Mesothelial cell of epicardium (in vitro differentiated cells): ENCODE measurements at places on chromosomes 3 and 15. TPM values are rescaled to one million over a fixed set of nuclear protein-coding genes. Genes with fewer than 3 reads are reported as not detected.
A peak's percentile ranks its signal among the peaks of the same experiment; 100 is the strongest.

GRCh38 chr3:160473221-160473620 lies 23.6 kb upstream of the TRIM59 start:
- no peak overlapping the region for H3K4me3 ChIP-seq
- peaks cover 8% of the 10 kb centered on the region for H3K4me1 ChIP-seq
- H3K36me3 ChIP-seq = peaks cover 5% of the 10 kb centered on the region
- H3K27ac ChIP-seq = no peak overlapping the region
- no peak for DNase-seq
- no peaks in the 10 kb centered on the region for H3K27me3 ChIP-seq

GRCh38 chr3:163476179-163476578 lies 1602.1 kb downstream of the SI start:
- no peaks in the 10 kb centered on the region for H3K4me1 ChIP-seq
- no peaks in the 10 kb centered on the region for H3K27me3 ChIP-seq
- DNase-seq = no peak

DNA sequence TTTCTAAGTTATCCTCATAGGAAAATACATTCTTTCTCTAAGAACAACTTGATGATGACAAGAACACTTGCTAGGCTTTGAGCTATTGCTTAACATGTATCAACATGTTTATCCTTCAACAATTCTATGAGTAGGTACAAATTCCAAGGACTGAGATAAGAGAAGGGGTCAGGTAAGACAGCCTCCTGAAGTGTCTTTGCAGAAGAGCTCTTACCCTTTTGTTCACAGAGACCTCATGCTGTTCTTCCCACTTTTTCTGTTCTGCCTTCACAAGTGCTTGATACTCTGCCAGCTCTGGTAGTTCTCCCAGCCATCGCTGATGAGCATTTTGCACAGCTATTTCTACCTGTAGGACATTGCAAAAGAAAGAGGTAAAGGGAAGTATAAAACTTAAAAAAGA lies 50.9 kb downstream of the CEP152 start:
- no peaks in the 10 kb centered on the region for H3K27me3 ChIP-seq
- H3K4me3 ChIP-seq = no peak overlapping the region

- H3K36me3 ChIP-seq = no peaks in the 10 kb centered on the region
- H3K27ac ChIP-seq = peak within 1 kb of the TSS; percentile 97
- peak within 1 kb of the TSS; percentile 91 for H3K4me3 ChIP-seq
- peak; percentile 57 for DNase-seq
These were observed at the start of gene ADPRH for GRCh38 chr3:119579366-119580066. Gene ADPRH, plus strand, starts transcription at chr3:119579492. Its CDS starts 2,678 bp downstream, at chr3:119582170.

DNA sequence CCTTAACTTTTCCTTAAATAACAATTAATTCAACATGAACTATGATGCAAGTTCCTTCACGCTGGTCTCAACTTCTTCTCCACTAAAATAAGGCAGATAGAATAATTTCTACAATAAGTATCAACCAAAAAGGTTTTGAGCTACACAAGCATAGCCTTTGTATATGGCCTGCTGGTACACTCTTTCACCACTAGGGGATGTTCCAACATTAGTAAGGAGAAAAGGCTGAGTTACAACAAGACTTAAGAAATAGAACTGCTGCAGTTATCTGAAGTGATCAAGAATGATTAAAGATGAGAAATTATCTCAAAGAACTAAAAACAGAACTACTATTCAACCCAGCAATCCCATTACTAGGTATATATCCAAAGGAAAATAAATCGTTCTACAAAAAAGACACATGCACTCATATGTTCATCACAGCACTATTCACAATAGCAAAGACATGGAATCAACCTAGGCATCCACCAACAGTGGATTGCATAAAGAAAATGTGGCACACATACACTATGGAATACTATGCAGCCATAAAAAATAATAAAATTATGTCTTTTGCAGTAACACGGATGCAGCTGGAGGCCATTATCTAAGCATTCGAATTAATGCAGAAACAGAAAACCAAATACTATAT lies 14.4 kb downstream of the ATP13A3 start:
- no peak for DNase-seq
- no peaks in the 10 kb centered on the region for H3K27me3 ChIP-seq
- H3K27ac ChIP-seq = no peak overlapping the region
- peaks cover 2% of the 10 kb centered on the region for H3K36me3 ChIP-seq
- H3K4me3 ChIP-seq = no peak overlapping the region

GRCh38 chr3:55597641-55598040 lies 110.5 kb upstream of the WNT5A start:
- peaks cover 2% of the 10 kb centered on the region for H3K36me3 ChIP-seq
- peaks cover 34% of the 10 kb centered on the region for H3K27me3 ChIP-seq
- no peak overlapping the region for H3K27ac ChIP-seq
- no peak for DNase-seq

GRCh38 chr3:39028546-39028945 lies 23.2 kb downstream of the SCN11A start:
- no peak overlapping the region for H3K27ac ChIP-seq
- H3K36me3 ChIP-seq = no peaks in the 10 kb centered on the region
- peaks cover 2% of the 10 kb centered on the region for H3K27me3 ChIP-seq
- DNase-seq = no peak
- H3K4me3 ChIP-seq = no peak overlapping the region

GRCh38 chr3:76941376-76941775 lies 98.5 kb upstream of the ROBO2 start:
- H3K27me3 ChIP-seq = no peaks in the 10 kb centered on the region
- no peak overlapping the region for H3K4me3 ChIP-seq
- H3K36me3 ChIP-seq = no peaks in the 10 kb centered on the region

- no peaks in the 10 kb centered on the region for H3K36me3 ChIP-seq
- H3K4me3 ChIP-seq = no peak overlapping the region
- no peak overlapping the region for H3K27ac ChIP-seq
- H3K4me1 ChIP-seq = peaks cover 9% of the 10 kb centered on the region
These were observed 33.4 kb upstream of the INSYN1 start for GRCh38 chr15:73786538-73786937.

- H3K4me3 ChIP-seq = no peak overlapping the region
- H3K27ac ChIP-seq = no peak overlapping the region
- no peak for DNase-seq
- no peaks in the 10 kb centered on the region for H3K27me3 ChIP-seq
- peaks cover 18% of the 10 kb centered on the region for H3K4me1 ChIP-seq
These were observed 12.5 kb downstream of the MYD88 start for GRCh38 chr3:38150780-38151528.

GRCh38 chr3:98690876-98691275 lies 72.3 kb upstream of the ST3GAL6 start:
- no peak for DNase-seq
- no peak overlapping the region for H3K4me3 ChIP-seq
- no peaks in the 10 kb centered on the region for H3K27me3 ChIP-seq
- H3K4me1 ChIP-seq = no peaks in the 10 kb centered on the region
- H3K27ac ChIP-seq = no peak overlapping the region
- no peaks in the 10 kb centered on the region for H3K36me3 ChIP-seq

DNA sequence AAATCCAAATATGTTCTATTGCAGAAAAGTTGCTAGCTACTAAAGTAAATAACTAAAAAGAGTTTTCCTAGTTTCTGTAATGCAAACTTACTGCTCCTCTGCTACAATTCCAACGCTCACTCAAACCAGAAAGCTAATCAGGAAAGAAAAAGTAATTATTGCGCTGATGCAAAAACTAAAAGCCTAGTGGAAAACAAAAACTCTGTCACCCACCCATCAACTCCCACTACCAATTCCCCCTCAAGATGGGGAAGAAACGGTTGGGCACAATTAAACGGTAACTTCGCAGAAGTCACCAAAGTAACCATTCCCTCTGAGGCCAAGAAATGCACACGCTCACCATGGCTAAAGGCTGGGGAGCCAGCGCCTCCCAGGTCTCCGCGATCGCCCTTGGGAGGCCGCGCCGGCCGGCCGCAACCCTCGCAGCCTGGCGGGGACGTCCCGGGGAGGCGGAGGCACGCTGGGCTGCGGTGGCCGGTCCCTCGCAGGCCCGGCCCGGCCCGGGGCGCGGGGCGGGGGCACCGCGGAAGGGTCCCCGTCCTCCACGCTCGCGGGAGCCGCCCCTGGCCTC lies 684 bp downstream of the SLTM start:
- peaks cover 25% of the 10 kb centered on the region for H3K4me1 ChIP-seq
- no peak for DNase-seq
- peak overlapping the region; percentile 97 for H3K27ac ChIP-seq
- peak overlapping the region; percentile 87 for H3K4me3 ChIP-seq

DNA sequence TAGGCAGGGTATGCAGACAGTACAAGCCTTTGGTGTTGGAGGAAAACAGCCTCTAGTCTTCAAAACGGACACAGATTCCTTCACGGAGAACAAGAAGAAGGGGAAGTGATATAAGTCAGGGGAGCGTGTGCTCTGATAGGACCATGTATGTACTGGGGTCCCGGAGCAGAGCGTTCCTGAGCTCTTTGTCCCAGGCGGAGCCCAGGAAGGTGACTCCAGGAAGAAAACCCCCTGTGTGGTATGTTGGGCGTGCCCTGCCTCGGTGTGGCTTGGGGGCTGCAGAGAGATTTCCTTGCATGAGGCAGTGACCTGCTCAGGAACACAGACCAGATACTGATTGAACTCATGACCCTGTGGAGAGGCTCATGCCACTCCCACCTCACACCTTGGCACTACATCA lies 21.7 kb downstream of the MELTF start:
- no peak overlapping the region for H3K27ac ChIP-seq
- no peak overlapping the region for H3K4me3 ChIP-seq
- no peaks in the 10 kb centered on the region for H3K27me3 ChIP-seq
- H3K36me3 ChIP-seq = peaks cover 7% of the 10 kb centered on the region

Gene SQOR
- total RNA-seq = 0.86 to 0.94 TPM in 2 of 3 replicates, not detected in the other

Gene P2RY14
- 0.11 TPM in 1 of 3 replicates, not detected in the others for total RNA-seq

Gene RNU5B-1
- 16.2 to 27.9 TPM (median 19.7 TPM) in 3 replicates for total RNA-seq

Gene STAB1
- total RNA-seq = 0.29 to 0.71 TPM (median 0.66 TPM) in 3 replicates

Gene TRH
- total RNA-seq = 0.13 to 0.38 TPM (median 0.31 TPM) in 3 replicates

Gene EPHB1
- total RNA-seq = 1.2 to 1.7 TPM (median 1.3 TPM) in 3 replicates

Gene KLHL25
- 7.1 to 8.1 TPM (median 8.0 TPM) in 3 replicates for total RNA-seq

Gene IGSF11
- total RNA-seq = 1.2 to 2.0 TPM (median 1.8 TPM) in 3 replicates
